ENCODE measurements at places on chromosomes 1 and 21. TPM values are rescaled to one million over a fixed set of nuclear protein-coding genes. Genes with fewer than 3 reads are reported as not detected.

- no peak for DNase-seq
Measured at GRCh38 chr1:201894343-201895119, 5.8 kb downstream of the SHISA4 start.

GRCh38 chr21:39022863-39023693 is 160.2 kb downstream of the PSMG1 start:
- peak; percentile 60 for DNase-seq

DNA sequence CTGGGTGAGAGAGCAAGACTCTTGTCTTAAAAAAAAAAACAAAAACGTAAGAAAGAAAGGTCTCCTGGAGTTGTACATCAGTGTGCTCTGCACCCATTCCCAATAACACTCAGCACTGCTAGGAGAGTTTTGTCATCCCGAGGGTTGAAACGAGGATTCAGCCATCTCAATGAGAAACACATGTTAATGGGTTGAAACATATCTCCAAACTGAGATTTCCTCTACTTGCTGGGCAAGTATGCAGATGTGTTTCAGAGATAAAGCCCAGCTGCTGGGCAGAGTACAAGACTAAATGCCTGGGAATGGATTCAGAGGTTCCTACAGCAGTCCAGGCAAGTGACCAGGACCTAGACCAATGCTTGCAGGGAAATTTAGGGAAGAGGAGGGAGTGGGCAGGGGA is 2.6 kb upstream of the MFN2 start:
- DNase-seq, result no peak

GRCh38 chr21:44658913-44659595 is 1.3 kb downstream of the KRTAP12-3 start:
- DNase-seq, result no peak

GRCh38 chr1:115211071-115211745 is 121.9 kb upstream of the TSPAN2 start:
- DNase-seq, result no peak

DNA sequence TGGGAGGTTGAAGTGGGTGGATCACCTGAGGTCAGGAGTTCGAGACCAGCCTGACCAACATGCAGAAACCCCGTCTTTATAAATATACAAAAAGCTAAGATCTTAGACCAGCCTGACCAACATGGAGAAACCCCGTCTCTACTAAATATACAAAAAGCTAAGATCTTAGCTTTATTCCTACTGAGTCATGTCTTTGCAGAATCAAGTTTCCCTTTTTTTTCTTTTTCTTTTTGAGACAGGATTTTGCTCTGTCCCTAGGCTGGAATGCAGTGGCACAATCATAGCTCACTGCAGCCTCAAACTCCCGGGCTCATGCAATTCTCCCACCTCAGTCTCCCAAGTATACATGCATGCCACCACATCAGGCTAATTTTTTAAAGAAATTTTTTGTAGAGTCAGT is 21.4 kb downstream of the KDM5B start:
- DNase-seq, result no peak

GRCh38 chr1:64920941-64921589 is 45.3 kb downstream of the JAK1 start:
- no peak for DNase-seq

GRCh38 chr1:28021064-28021463 is 61.3 kb downstream of the XKR8 start:
- no peak for DNase-seq

DNA sequence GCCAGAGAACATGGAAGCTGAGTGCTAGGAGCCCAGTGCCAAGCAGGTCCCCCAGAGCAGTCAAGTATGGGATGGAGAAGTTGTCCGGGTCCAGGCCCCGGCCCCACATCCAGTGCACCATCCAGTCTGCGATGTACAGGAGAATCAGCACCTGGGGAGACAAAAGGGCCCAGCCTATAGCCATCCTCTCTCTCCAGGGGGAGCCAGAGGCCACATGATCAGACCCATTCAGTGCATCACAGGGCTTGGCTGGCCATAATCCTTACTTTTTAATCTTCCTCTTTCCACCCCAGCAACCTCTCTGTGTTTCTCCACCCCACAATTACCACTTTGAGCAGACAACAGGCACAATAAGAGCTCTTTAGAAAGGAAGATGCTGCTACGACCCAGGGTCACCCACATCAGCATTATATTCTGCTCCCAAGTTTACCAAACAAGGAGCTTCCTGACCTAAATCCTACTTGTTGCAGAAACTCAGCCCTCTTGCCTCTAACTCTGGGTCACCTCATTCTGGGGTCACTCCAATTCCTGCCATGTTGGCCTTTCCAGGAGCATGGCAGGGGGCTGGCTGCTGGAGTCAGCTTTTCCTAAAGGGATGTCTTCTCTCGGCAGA is 16.4 kb upstream of the RAB29 start:
- DNase-seq, result peak; percentile 83

Gene ARMH1
- total RNA-seq, result 0.15 TPM

Gene ALPL
- not detected for total RNA-seq

Gene USH2A
- not detected for total RNA-seq

Data from HT-29 (cell line).